ENCODE measurements at places on chromosomes 7 and 10.

GRCh38 chr7:17299483-17299991 is 1.1 kb downstream of the AHR start:
- peak; percentile 30 for DNase-seq

GRCh38 chr7:109111086-109111485 is 541.4 kb downstream of the DNAJB9 start:
- no peak for DNase-seq

GRCh38 chr7:99393355-99394187 is 14.8 kb downstream of the PDAP1 start:
- DNase-seq: no peak

GRCh38 chr10:110425684-110426293 is 71.9 kb upstream of the DUSP5 start:
- DNase-seq: peak; percentile 77

- peak; percentile 75 for DNase-seq
Observed at GRCh38 chr10:101062232-101063049, 652 bp downstream of the KAZALD1 start.

DNA sequence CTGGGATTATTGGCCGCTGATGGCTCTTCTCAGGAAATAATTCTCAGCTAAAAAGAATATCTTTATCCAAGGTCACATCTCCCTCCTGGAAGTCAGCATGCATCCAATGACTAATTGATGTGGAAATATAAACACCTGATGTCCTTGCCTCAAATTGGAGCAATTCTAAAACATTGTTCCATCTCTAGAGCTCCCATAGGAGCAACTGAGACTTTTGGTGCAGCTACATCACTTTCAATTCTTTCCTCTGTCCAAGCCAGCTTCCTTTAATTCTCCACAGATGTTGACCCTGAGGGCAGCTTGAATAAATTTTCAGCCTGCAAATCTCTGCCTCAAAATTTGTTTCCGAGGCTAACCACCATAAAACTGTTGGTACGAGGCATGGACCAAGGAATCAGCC is 43.9 kb upstream of the KCND2 start:
- DNase-seq: no peak

DNA sequence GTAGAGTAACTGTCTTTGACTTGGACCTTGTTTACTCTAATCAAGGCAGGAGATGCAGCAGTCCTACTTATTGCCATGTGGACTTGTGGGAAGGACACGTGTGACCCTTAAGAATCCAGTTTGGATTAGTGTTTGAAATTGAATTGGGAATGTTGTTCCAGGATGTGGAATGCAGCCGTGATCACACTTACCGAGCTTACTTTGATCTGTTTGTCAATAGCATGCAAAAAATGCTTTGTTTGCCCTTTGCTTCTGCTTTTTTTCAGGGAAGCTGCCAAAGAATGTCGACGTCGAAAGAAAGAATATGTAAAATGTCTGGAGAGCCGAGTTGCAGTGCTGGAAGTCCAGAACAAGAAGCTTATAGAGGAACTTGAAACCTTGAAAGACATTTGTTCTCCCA is 84.7 kb downstream of the CREM start:
- DNase-seq: no peak

DNA sequence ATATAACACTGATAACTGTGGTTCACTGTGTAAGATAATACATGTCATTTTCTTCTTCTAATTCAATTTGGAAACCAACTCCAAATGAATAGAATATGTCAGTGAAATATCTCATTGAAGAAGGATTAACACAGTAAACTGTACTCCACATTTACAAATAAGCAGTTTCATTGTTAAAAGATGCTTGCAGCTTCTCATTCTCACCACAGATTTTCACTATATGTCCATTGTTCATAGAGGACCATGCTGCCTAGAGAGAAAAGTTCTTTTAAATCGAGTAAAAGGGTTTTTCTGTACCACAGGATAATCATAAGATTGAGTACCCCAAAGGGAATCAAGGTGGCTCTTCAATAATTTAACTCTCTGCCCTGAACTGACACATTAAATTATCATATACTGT is 165.5 kb downstream of the LRRN3 start:
- no peak for DNase-seq

DNA sequence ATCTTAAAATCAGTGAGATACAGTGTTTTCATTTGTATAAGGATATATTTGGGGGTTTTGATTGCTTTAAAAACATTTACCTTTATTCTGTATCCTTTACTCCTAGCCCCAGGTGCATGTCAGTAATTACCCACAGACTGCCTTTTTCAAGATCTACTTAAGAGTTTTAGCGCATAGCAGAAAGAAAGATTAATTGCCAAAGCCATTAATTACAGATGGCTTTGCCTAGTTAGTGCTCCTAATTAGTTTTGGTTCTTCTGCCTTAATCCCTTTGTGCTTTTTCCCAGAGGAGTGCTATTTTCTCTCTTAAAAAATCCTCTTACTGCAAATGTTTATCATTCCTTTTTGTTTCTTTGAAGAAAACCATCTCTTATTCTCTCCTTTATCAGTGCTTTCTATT is 122.8 kb downstream of the MAPK8 start:
- no peak for DNase-seq

GRCh38 chr10:76282061-76283025 is 850.9 kb downstream of the LRMDA start:
- no peak for DNase-seq

- no peak for DNase-seq
Observed at GRCh38 chr7:100544386-100544785, 5.4 kb downstream of the AGFG2 start.

- DNase-seq: no peak
Observed at GRCh38 chr10:59276919-59277318, 85.4 kb downstream of the FAM13C start.

- DNase-seq: no peak
Observed at GRCh38 chr7:87036985-87037384, 22.5 kb downstream of the ELAPOR2 start.

- DNase-seq: no peak
Observed at GRCh38 chr10:79079054-79079397, 10.3 kb downstream of the ZMIZ1 start.

DNA sequence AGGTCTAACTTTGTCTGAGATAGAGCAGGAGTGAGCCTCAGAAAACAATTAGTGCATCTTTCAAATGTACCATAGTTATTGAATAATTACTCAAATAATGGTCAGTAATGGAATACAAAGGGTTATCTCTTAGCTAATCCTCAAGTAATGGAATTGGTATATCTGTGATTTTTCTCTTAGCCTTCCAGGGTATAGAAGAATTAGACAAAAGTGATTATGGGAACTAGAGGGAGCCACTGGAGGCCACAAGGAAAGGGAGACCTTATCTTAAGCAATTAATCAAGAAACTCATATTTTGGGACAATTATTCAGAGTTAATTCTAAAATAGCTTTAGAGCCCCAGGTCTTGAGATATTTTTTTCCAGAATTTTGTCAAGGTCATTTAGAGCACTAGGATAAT is 110.0 kb upstream of the GATA3 start:
- DNase-seq: no peak

DNA sequence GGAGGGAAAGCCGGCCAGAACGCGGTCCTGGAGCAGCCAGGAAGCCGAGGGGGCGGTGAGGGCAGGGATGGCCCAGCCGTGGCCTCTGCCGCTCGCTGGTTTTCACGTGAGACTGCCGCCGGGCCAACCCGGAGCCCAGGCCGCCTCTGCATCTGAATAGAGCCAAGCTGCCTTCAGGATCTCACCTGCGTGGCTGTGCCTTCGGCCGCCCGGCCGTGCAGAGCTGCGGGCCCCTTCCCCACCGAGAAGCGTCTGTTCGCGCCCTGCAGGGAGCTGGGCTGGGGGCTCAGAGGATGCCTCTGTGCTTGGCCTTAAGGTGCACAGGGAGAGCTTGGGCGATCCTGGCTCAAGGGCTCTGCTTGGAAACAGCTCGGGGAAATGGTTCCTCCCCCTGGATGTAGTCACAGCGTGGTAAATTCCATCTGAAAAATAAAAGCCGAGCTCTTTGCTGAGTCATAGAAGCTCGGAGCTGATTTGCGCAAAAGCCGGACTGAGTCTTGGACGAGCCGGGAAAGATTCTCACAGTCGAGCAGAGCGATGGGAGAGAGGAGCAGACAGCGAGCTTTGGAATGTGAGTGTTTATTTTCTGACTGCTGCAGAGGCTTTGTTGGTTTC is at the start of gene JAKMIP3:
JAKMIP3 (plus strand) TSS at position 456 of the 615 bp plus-strand sequence. CDS start 38,863 bp downstream, outside the sequence.
- peak; percentile 65 for DNase-seq

DNA sequence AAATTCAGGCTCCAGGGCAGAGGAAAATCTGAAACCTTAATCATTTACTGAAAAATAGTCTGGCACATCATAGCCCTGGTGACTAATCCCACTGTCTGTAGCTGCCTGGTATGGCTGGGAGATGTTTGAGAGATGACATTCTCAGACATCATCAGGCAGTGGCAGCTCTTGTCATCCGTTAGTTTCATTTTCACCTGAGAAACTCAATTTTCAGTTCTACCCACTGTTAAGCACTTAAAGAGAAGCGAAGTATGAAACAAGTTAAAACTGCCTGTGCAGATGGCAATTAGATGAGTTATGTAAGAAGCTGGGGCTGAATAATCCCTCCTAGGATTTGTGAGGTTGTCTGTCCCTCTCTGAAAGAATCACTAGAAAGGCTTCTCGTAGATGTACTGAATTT is 150.2 kb downstream of the NSUN6 start:
- no peak for DNase-seq

DNA sequence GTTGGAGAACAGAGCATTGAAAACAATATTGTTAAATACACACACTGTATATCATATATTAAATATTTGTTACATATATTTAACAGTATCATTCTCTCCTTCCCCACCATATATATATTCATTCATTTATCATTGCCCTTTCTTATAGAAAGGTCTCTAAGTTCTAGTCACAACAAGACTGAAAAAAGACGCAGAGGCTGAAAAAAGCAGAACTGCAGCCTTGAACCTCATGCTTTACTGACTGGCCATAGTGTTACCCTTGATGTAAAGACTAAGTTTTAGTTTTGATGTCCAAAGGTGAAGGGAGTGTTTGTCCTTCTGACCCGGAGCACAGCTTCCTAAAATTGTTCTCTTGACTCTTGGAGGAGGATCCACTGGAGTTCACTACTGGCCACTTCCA is 247.9 kb downstream of the PTEN start:
- no peak for DNase-seq

DNA sequence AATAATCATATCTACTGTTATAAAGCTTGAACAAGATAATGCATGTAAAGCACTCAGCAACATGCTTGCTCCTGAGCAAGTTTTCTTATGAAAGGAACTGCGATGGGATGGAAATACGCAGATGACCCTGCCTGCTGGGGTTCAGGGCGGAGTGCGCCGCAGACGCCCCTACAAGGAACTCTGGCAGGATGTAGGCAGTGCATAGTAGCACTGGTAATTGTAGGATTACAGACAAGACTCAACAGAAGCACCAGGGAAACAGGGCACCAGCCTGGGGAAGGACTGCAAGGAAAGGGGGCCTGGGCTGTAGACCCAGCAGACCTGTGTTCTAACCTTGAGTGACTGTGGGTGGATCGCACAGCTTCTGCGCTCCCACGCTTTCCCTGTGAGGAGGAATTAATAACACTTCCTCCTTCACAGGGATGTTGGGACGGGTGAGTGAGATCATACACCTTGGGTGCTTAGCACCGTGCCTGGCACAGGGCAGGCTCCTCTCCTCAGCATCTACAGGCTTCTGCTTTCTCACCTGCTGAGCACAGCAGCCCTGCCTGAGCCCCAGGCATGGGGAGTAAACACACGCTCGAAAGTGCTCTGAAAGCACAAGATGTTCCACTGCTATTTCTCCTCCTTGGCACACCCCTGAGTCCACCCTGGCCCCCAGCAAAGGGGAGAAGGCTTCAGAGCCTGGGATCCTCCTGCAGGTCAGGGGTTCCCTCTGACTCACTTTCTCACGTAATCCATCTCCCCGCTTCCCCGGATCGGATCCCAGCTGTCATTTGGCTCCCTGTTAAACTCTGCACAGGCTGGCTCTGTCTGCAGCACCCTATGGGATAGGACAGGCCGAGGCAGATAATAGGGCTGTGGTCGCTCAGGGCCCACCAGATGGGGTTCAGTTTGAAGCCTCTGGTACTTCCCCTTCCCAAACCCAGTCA is 19.2 kb downstream of the ITPRIP start:
- DNase-seq: no peak

DNA sequence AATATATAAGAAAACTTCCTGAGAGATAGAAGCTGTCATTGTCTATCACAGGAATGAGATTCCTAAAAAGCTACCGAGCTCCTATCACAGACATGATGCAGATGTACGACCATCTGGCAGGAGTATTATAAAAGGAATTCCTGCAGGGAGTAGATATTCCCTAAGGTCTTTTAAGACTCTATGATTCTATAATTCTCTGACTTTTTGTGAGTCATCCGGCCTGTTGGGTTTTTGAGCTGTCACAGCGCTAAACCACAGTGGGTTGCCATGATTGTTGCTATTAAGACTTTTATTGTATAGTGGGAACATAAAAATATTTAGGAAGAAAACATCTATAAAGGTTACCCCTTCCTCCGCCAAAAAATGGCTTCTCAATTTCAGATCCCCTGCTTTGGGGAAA is 223.4 kb downstream of the BMPER start:
- DNase-seq: no peak

All from lung microvascular endothelial cell (primary cell).